ENCODE measurements at places on chromosomes 13 and 19. TPM values are rescaled to one million over a fixed set of nuclear protein-coding genes. Genes with fewer than 3 reads are reported as not detected.

Gene ZSCAN22
- total RNA-seq: 2.9 TPM

Gene PRR20A
- total RNA-seq: not detected

Gene ACP5
- total RNA-seq: 2.1 TPM

Gene KLK4
- not detected for total RNA-seq

Gene C1QTNF9
- not detected for total RNA-seq
